ENCODE measurements at places on chromosomes 5 and 9.

GRCh38 chr5:151964471-151964870 lies 39.8 kb upstream of the GLRA1 start:
- DNase-seq: no peak

DNA sequence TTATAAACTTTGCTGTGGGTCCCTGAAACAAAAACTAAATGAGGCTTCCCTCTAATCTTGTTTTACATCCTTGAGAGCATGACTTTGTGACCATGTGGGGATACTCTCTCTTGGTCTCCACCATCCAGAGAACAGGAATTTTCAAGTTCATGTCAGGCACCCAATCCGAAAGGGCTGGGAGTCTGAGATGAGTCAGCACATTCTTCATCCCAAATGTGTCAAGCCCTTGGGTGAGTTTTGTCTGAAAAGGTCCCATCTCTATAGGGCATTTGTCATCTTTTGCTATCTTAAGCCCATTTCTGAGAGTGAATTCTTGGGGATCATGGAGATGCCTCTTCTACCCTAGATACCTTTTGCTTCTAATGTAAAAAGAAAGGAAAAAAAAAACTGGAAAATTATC lies 26.9 kb upstream of the RAPGEF6 start:
- DNase-seq: no peak

DNA sequence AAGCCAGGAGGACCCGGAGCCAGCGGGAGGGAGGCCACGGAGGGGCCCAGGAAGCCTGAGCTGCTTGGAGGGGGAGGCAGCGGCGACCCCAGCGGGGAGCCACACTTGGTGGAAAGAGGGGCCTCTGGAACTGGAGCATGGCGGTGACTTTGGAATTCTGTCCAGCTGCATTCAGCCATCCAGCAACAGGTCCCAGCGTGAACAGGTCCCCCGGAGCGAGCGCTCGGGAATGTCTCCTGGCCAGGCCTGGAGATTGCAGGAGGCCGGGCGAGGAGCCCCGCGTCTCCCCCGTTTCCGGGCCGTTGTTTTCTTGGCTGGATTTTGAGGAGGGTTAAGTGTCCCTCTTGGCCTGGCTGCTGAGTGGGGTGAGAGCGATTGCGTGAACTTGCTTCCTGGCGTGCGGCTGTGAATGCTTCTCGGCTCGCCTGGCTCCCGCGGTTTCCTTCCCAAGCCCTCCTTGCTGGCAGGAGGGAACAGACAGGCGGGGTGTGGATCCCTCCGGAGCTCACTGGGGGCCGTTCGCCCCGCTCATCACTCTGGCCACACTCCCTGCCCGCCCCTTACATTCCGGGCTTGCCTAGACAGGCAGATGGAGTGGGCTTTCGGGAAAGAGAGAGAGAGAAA lies 125.3 kb upstream of the IRX4 start:
- DNase-seq: peak; percentile 70

DNA sequence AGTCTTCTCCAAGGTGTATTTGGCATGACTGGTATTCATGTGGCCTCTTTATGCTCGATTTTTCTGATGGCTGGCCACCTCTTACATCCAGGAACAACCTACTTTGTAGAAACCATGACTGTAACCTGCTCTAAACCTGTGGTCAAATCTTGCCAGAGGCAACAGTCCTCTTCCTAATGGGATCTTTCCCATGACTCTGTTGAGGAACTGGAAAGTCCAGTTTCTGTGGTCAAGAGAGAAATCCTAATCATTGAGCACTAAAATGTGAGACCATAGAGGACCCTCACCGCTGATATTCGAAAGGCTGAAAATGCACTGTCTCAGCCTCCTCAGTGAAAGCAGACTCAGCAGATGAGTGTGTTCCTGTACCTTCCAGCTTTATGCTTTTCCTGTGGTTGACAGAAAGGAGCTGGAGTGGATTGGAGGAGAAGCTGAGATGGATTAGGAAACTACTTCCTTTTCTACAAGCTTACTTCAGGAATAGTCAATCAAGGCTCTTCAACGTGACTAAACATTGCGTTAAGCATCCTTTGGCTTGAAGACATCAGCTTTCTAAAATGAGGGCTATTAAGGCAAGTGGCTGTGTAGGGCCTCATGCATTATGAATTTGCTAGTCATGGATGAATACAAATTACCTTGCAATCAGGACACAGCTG lies 69.7 kb upstream of the DAPK1 start:
- DNase-seq: no peak

- DNase-seq: no peak
These were observed 72.5 kb downstream of the AUH start for GRCh38 chr9:91289244-91289643.

DNA sequence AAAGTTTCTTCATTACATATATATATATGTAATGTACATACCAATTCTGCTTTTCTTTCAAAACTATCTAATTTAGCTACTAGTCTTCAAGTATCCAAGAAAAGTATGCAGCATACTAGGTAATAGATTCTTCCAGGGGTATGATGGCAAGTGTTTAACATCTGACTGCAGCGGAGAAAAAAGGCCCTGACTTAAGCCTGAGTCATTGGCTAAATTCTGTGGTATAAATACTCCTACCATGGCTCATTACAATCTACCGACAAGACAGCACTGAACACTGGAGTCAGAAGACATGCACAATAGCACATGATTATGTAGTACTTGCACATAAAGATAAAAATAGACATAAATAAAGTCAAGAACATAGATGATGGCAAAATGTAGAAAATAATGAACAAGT lies 439.9 kb downstream of the BRINP1 start:
- DNase-seq: no peak

DNA sequence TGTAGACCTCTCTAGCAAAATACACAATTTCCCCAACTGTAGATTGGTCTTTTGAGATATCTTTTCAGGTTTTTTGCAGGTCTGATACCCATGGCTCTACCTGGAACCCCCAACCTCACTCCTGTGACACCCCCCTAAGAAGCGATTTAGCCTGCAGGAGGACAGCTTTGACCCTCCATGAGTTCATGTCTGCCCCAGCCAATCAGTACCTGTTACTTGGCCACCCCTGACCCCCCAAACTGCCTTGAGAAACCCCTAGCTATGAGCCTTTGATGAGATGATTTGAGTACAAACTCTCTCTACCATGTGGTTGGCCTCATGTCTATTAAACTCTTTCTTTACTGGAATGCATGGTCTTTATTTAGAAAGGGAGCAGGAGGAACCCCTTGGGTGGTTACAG lies 25.7 kb downstream of the ABO start:
- DNase-seq: no peak

GRCh38 chr5:65986796-65987195 lies 60.4 kb downstream of the ERBIN start:
- no peak for DNase-seq

GRCh38 chr9:129878291-129878690 lies 43.0 kb downstream of the USP20 start:
- no peak for DNase-seq

DNA sequence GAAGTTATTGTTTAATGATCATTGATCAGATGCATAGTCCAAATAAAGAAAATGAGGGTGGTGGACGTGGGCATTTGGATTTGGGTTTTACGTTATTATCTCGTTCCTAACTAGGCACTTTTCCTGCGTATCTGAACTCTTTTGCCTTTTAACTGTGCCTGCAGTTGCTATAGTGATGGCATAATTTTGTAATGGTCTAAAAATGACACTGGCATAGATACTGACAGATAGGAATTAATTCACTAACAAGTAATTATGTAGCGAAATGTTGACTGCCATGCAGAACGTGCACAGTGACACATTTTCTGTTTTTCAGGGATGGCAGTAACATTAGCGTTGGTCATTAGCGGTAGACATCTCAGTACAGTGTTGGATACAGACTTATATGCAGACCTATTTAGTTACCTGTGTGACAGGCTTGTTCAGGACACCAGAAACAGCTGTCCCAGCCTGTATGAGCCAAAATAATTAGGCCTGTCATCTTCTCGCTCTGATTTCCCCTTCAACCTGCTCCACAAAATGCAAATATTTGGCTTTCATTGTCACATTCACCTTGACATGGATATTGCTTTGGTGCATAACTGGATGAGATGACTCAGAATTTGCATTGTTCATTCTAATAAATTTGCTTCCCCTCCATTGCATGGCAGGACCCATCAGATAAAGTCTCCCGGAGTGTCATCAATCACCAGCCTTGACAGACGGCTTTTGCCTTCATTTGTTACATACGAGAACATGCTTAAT lies 413.3 kb upstream of the IRX1 start:
- DNase-seq: no peak

GRCh38 chr9:128146591-128147120 lies 2.6 kb upstream of the LCN2 start:
- peak; percentile 9 for DNase-seq

DNA sequence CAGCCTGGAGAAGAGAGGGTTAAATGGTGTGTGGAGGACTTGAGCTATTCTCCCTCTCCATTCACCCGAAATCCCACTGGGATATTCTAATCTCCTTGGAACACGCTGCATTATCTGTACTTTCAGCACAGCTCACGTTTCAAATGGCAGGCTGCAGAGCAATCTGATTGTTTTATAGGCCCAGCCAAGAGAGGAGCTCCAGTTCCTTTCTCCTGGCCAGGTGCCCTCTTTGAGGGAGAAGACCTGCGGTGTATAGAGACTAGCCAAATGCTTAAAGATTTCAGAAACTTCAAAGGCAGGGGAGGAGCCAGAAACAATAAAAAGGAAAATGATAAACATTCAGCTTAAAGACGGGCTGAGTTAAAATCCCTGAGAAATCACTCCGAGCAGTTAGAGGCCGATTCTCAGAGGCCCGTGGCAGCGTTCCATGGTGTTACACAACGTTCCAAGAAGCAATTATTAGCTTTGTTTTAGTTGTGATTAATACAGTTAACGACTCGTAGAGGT lies 564.0 kb upstream of the KLF4 start:
- DNase-seq: peak; percentile 71

- DNase-seq: peak; percentile 44
These were observed 100.1 kb upstream of the DHFR start for GRCh38 chr5:80754900-80755299.

DNA sequence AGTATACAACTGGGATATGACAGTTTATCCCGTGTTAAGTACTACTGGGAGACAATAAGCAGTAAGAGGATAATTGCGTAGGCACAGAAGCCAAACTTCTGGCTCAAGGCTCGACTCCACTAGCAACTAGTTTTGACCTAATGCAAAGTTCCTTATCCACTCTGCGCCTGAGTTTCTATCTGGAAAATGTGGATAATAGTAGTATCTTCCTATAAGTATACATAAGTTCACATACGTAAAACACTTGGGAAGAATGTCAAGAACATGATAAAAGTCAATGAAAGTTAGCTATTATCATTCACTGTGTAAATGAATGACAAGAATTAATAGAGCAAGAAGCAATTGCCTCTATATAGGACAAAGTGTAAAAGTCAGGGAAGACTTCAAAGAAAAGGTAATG lies 45.7 kb downstream of the FTMT start:
- no peak for DNase-seq

DNA sequence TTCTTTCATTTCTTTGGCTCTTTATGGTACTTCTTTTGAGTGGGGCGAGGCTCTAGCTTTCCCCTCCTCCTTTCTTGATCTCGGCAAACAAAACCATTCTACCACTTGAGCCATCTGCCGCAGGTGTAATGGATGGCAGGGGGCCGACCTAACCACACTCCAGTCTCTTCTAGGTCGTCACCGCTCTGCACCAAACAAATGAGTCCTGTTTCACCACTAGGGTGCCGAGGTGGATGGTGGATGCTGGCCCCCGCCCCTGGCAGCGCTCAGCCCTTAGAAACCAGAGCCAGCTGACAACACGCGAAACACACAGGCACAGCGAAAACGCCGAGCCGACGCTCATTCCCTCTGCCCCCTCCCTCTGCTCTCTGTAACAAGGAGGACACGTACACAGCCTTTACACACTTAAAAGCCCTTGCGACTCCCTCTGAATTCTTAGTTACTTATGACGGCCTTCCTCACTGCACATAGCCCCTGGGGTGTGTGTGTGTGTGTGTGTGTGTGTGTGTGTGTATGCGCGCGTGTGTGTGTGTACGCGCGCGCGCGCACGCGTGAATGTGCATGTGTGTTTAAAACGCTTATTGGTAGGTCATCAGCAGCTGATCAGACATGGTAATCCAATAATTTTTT lies 199.4 kb downstream of the MEF2C start:
- peak; percentile 50 for DNase-seq

DNA sequence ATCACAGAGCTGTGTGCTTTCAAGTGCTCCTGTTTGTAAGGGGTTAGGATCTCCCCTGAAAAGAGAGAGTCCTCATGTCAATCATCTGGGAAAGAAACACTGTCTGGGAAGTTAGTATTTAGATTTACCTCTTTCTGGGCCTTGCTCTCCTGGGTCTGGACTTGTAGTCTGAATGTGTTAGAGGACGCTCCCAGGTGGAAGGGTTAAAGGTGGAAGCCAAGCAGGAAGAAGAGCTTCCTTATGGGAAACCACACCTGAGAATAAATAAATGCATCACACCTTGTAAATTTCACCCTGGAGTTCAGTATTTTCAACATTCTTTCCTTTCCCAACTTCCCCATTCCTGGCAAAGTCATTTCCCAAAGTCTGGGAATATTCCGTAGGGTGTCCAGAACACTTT lies 1.3 kb downstream of the PLGRKT start:
- no peak for DNase-seq

DNA sequence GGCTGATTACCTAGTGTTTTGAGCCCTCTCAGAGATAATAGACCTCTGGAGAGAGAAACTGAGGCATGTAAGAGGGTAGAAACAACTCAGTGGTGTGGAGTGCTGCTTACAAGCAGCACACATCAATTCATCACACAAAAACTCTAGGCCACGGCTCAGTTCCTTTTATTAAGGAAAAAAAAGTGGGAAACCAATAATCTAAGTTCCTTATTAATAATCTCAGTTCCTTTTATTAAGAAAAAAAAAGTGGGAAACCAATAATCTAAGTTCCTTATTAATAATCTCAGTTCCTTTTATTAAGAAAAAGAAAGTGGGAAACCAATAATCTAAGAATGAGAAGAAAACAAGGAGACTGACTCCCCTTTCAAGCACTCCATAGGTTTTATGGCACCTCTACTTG lies 28.0 kb downstream of the TXNDC8 start:
- no peak for DNase-seq

DNA sequence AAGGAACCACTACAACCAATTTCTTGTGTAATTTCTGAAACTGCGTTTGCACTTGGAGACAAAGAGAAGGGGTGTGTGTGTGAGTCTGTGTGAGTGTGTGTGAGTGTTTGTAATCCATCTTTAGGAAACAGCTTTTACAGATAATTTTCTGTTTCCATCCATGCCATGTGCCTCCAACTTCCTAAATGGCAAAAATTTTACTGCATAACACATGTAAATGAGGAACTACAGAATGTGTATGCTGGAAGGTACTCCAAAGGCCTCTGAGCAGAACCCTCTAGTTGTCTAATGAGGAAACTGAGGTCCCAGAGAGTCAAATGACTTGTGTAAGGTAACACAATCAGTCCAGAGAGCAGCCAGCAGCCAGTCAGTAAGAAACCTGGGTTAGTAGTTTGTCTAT lies 20.8 kb downstream of the MAMDC2 start:
- no peak for DNase-seq

DNA sequence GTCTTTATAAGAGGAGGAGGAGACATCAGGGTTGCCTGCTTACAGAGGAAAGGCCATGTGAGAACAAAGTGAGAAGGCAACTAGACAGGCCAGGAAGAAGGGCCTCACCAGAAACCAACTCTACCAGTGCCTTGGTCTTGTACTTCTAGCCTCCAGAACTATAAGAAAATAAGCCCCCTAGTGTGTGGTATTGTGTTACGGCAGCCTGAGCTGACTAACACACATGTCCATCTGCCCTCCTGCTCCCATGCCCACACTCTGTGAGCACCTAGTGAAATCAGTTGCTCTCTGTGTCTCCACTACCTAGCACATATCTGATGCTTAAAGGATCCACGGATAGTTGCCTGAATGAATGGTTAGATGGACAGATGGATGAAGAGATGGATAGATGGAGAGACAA lies 6.9 kb downstream of the AK3 start:
- no peak for DNase-seq

All from left hindlimb (tissue), 1 donor.